ENCODE measurements at places on chromosomes 11 and 22.

DNA sequence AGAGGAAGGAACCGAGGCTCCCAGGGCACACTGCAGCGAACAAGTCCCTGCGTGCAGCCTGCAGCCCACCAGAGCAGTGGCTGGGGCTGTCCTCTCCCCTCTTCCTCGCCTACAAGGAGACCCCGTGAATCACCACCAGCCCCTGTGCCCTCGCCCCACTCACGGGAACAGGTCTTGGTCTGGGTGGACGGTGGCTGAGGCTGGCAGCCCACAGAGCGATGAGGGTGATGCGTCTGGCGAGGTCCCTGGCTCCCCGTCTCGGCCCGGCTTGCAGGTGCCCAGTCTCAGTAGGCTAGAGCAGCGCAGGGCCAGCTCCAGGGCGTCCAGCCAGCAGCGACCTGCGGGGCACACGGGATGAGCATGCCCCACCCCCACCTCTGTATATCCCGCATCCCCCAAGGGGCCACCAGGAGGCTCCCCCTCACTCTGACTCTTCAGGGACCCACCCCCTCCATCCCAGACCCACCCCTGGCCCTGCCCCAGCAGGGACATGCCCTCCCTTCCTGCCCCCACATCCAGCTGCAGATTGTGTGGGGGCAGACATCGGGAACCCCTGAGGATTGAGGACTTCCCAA, 50.5 kb upstream of the CARS1 start:
- DNase-seq: no peak

- DNase-seq: peak; percentile 75
Measured at GRCh38 chr22:30802202-30803166, 107.8 kb downstream of the OSBP2 start.

- DNase-seq: no peak
Measured at GRCh38 chr22:29633514-29634312, 30.3 kb downstream of the NF2 start.

- DNase-seq: no peak
Measured at GRCh38 chr22:45310331-45310976, 720 bp downstream of the FAM118A start.

DNA sequence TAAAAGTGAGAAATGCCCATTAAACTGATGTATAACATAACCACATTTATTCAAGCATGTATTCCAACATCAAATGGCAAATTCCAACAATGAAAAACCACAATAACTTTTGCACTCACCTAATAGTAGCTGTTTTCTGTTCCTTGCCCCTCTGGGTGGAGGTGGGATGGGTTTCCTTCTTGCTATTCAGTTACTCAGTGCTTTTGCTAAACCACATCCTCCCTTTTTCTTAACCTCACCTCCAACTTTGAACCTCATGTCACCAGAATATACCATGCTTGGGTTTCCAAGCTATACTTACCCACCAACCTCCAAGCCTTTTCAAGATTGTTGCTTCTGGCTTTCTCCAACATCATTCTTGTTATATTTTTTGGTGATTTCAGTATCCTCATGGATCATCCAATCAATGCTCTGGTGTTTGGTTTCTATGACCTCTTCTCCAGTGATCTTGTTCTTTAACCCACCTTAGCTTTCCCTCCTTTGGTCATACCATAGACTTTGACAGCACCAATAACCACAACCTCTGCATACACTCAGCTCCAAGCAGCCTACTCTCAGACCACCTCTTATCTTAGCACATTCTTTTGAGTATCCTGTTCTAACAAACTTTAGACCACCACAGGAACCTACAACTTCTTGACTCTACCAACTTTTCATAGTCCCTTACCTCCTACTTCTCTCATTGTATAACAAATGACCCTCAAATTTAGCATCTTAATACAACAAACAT, 3.2 kb upstream of the CCDC15 start:
- DNase-seq: no peak

DNA sequence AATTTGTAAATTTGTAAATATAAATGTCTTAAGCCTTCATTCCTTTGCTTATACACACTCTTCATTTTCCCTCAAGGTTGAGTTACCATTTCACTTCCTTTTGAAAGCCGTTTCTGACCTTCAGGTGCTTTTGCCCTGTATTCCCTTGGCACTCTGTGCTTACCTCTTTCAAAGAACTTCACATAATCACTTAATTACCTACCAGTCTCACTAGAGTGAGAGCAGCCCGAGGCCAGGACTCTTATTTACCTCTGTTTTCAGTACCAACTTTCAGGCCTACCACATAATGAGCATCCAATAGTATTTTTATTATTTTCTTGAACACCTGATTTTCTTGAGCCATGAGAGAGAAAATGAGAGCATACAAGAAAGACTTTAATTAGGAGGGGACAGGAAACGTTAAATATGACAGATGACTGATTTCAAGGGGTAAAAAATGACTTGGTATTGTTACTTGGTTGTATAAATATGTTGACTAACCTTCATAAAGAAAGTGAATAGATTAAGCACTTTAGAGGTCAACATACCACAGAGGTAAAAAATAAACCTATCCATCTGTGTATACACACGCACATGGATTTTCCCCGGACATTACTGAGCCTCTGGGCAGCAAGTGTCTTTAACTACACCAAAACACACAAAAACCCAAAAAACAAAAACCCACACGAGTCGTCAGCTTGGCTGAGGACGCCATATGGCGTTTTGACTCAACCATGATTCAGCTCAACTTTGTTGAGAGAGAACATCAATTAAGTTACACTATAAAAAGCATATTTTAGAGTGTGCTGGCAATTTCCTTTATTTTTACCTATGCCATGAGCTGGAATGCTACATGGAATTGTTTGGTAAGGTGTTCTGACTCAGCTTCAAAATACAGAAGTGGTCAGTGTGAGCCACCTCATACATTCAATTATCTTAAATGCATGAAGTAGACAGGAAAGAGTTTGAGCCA, 7.6 kb downstream of the ATXN10 start:
- no peak for DNase-seq

DNA sequence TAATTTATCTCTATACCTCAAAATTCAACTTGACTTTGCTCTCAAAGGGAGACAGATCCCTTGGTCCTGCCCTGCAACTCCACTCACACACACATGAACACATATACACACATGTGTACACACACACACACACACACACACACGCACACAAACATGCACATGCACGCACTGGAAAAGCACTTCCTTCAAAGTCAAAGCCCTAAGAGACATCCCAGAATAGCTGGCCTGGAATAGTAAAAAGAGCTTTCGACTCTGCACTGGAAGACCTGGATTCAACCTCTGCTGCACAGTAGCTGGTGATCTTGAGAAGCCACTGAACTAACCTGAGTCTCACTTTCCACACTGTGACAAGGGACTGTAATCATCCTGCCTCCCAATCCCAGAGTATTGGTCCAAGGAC, 26.8 kb downstream of the TENM4 start:
- DNase-seq: no peak

GRCh38 chr22:31398231-31398630, 1.2 kb upstream of the DRG1 start:
- no peak for DNase-seq

- DNase-seq: no peak
Measured at GRCh38 chr22:42376711-42377554, 55.3 kb downstream of the NFAM1 start.
